ENCODE measurements at places on chromosomes 1 and 21.

DNA sequence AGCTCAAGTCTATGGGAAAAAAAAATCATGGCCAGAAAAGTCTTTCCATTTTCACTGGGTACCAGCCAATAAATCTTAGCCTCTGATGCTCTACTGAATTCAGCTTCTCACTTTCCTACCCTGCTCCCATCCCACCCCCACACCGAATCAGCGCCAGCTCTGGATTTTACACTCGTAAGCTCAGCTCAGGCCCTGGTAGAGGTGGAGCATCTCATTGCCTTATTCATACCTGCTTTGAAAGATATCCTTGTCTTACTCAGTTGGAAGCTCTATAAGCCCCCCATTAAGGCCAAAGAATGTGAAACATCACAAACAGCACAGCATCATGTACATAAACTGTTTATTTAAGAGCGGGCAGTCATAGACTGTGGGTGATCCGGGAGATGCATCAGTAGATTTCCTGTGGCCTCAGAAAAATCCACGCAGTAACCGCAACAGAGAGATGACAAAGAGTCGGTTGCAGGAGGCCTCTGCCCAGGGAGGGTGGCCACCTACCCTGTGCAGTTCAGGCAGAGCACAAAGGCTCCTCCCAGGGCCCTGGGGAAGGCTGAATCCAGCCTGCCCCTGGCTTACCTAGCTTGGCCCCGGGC is 36.4 kb upstream of the ETS2 start:
- no peak for DNase-seq

DNA sequence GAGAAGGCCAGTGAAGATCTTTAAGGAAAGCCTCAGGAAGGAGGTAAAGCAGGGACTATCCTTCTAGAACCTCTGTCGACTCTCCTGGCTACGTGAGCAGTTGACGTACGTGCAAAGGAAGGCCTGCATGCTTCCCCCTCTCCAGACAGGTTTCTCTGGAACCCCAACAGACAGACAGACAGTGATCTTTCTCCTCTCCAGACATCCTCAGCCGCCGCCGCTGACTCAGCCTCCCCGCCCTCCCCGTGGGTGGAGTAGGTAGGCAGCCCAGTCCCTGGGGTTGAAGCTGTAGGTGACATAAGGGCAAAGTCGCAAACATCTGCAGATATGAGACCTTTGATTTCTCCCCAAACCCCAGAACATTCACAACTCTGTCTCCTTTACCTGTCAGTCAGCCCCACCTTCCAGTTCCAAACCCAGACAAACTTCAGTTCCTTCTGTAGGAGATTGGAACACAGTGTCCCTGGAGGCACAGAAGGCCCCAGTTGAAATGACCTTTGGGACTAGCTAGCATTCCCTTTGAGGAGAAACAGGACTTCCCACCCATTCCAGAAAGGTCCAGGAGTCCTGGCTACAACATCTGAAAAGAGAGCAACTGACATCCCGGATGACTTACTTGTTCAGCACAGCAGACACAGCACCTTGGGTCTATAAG is 146.0 kb upstream of the JUN start:
- peak; percentile 52 for DNase-seq

DNA sequence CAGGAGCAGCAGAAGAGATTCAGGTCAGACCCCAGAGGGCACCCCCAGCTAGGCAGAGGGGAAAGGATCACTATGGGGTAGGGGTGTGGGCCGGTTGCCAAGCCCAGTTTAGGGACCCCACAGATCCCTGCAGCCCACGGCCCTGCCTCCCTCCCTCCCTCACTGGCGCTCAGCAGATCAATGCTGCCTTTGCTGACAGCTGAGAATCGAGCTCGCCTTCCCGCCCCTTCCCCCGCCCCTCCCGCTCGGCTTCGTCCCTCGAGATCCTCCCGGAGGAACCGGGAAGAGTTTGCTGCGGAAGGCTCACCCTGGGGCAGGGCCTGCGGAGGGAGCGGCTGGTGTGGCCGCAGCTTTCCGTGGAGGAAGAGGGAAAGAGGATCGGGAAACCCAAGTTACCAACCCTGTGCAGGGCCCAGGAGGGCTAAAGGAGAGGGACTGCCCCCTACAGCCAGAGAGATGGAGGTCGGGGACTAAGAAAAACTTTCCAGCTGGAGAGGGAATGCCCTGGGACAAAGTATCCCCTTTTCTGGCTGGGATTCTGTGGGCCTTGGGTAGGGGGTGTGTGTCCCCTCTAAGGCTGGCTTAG is 1.1 kb upstream of the KCNQ4 start:
- no peak for DNase-seq

DNA sequence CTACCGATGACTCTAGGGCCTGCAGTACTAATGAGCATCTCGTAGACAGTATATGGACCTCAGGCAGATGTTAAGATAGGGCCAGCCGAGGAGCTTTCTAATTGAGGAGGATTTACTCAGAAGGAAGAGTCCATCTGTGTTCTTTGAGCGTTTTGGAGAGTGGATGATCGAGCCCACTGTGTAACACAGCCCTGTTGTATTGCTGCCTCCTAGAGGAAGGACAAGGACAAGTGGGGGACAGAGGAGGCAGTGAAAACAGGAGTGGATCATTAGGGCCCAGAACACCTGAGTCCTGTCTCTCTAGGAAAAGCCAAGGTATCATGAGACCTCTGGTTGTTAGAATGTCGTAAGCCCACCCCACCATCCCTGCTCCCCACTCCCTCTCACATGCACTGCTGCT is 62.9 kb downstream of the TBX19 start:
- DNase-seq, result no peak

DNA sequence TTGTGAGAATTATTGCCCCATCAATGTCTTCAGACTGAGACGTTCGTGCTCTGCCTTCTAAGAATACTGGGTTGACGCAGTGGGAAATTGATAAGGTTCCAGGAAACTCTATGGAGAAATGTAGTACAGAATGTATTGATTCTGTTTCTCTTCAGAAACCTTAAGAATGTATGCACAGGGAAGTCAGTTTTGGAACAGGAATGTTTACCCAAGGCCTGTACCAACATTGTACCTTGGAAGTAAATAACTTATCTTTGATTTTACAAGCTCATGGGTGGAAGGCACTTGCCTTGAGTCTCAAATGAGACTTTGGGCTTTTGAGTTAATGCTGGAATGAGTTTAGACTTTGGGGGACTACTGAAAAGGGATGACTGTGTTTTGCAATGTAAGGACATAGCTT is 59.5 kb upstream of the PCP4 start:
- no peak for DNase-seq

- no peak for DNase-seq
Measured at GRCh38 chr1:81493102-81493869, 307.4 kb upstream of the ADGRL2 start.

DNA sequence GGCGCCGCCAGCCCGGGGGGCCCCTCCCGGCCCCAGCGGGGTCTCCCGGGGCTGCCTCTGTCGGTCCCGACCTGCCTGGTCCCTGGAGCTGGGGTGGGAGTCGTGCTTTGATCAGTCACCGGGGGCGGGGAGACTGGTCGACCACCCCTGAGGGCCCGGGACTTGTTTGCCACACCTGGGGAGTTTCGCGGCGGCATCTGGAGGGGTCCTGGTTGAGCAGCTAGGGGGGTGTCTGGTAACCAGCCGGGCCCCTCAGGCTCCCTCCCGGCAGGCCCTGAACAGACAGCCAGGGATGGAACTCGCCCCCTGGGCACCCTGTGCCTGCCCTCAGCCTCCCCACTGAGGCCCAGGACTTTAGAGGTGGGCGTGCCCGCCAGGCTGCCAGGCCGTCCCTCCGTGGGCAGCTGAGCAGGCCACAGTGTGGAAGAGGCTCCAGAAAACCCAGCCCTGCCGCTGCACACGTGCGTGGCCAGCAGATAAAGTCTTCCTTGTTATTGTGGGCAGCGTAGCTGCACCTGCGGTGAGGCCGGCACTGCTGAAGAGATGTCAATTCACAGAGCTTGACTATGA is 13.3 kb upstream of the SAMD11 start:
- DNase-seq, result no peak

- DNase-seq, result no peak
Measured at GRCh38 chr1:157958263-157958662, 35.2 kb upstream of the KIRREL1 start.

DNA sequence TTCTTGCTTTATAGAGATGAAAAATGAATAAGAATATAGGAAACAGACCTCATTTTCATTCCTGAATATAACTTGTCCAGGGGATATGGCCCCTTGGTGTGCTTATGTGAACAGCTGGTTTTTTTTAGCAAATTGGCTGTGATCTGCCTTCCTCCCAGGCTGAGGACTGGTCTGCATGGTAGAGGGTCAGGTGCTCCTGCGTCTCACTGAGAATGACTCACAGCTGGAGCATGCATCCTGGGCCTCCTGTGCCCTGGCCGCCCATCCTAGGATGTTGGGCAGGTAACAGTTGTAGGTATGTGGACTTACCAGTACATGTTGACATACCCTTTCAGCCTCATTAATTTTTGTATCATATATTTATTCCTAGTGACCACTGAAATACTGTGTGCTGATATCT is 29.8 kb downstream of the AGT start:
- no peak for DNase-seq

DNA sequence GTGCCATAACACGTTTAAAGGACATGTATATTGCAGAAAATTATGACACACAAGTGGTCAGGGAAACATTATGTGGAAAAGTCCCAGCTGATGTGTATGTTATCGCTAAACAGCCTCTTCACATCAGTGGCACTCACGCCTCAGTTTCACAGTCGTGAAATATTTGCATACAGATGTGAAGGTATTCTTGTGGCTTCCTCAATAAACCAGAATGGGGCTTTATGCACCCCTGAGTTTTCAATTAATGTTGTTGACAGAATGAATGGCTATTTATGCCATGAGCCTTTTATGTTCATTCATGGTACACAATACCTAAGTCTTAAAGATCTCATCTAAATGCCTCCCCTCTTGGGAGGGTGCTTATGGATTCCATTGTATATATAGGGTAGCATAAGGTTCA is 202.1 kb upstream of the ADGRL2 start:
- no peak for DNase-seq

DNA sequence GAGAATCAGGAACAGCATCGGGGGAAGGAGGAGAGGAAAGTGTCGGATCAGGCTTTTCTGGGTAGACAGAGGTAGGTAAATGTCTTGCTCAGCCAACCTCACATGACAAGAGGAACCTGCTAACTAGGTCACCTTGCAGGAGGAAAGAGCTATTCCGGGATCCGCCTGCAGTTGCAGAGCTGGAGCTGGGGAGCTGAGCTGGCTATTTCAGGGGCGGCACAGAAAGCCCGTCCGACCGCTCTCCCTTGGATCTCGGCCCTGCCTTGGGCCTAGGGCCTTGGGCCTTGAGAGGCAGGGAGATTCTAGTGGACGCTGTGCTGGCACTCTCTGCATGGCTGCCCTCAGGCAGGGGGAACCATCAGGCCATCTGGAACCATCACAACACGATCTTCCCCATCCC is 56.5 kb upstream of the CTPS1 start:
- DNase-seq, result no peak

GRCh38 chr1:245258271-245258920 is 103.6 kb downstream of the KIF26B start:
- DNase-seq, result no peak

GRCh38 chr1:81803431-81804110 is 2.8 kb downstream of the ADGRL2 start:
- DNase-seq, result no peak

- DNase-seq, result no peak
Measured at GRCh38 chr21:46213620-46214286, 14.8 kb downstream of the LSS start.

GRCh38 chr1:26022404-26022779 is 817 bp downstream of the EXTL1 start:
- DNase-seq, result no peak

- DNase-seq, result no peak
Measured at GRCh38 chr1:233109096-233109495, 158.7 kb downstream of the NTPCR start.

DNA sequence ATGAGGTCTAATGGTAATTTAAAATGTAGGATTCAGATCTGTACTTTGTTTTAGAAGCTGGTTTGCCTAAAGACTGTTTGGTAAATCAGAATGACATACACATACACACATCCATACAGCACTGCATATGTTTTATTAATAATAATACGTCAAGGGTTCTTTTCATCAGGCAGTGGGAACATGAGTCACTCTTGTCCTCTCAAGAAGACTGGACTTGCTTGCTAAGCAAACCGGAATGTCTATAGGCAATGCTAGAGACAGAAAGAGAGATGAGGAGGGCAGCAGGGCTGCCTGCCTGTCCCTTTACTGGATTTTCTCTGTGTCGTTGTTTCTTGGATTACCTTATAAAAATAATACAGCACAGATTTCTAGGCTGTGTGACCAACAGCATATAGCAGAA is 119.1 kb upstream of the GALNT2 start:
- DNase-seq, result no peak

- DNase-seq, result no peak
Measured at GRCh38 chr1:97202481-97203380, 481.1 kb downstream of the PTBP2 start.

DNA sequence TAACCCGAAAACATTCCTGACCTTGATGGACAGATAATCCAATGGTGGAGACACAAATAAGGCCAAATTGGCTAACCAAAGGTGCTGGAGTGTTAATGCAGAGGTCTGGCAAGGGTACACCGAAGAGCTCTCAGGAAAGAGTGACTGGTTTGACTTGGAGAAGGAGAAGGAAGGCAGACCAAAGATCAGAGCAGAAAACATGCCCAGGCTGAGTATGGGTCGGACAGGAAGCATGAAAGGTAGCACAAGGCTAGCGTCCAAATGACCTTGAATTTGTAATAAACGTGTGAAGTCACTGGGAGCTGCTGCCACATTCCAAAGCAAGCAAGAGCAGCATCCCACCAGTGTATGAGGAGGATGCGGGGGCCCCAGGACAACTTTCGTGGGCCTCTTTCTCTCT is 45.7 kb downstream of the APP start:
- no peak for DNase-seq

DNA sequence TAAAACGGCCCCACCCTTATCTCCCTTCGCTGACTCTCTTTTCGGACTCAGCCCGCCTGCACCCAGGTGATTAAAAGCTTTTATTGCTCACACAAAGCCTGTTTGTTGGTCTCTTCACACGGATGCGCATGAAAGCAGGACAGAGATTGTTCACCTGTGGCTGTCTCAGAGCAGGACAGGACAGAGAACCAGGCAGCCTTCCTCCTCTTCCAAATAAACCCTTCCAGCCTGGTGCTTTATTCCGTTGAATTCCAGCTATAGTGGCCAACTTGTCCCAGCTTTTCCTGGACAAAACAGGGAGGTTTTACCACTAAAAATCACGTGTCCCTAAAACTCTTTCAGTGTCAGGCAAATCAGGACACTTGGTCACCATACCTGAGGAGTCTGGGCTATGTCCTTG is 9.5 kb upstream of the DMRTB1 start:
- no peak for DNase-seq

DNA sequence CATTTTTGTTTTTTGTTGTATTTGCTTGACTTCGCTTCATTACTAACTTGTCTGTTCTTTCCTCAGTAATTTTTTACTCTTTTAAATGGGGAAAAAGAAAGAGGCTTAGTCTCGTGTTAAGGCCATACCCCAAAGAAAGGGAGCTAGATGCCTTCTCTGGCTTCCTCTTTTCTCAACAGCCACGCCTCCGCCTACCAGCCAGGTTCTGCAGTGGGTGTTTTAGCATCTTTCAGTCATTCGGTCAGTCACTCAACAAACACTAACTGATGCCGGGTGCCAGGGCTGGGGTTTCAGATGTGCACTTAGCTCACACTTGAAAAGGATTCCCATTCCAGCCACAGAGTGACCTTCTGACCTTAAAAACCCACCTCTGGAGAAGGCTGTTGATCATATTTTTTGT is 46.3 kb upstream of the VAV3 start:
- DNase-seq, result no peak

GRCh38 chr1:228457017-228457395 is 30.2 kb upstream of the RNF187 start:
- DNase-seq, result no peak
